ENCODE measurements at places on chromosomes 1 and 21. TPM values are rescaled to one million over a fixed set of nuclear protein-coding genes. Genes with fewer than 3 reads are reported as not detected.

DNA sequence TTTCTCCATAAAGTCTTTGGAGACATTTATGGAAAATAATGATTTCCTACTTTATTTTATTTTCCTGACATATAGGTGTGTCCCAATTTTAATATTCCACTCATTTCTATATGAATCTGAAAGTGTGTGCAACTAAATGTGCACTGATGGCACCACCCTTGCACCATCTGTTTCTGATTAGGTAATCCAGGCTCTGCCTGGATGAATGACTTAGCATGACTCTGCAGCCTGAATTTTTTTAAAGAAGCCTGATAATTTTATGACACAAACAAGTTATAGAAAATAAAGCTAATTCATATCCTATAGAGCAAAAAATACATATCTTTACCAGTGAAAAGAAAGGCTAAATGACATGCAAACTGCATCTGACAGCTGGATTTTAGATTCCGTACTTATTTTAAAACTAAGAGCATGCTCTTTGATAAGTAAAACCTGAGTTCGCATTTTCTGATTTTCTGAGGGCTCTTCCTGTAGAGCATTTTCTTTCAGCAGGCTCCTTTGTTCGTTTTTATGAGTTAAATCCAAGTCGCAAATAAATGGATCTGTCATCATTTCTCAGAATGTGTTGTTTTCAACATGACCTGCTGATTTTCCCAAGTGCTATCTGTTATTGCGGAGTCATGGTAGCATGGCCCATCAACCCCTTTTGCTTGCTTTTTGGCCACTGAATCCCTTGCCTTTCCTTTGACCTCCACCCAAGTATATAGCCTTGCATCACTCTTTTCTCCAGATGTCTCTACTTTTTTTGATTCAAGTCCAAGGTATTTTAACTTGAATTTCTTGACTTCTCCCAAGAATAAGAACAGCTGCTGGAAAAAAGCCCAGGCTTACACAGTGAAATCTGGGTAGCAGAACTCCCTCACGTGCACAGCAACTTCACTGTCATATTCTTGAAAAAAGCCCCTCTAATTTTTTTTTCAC, 52.8 kb upstream of the LYPLAL1 start:
- no peak for DNase-seq

Gene CD1D
- 4.7 TPM for total RNA-seq

DNA sequence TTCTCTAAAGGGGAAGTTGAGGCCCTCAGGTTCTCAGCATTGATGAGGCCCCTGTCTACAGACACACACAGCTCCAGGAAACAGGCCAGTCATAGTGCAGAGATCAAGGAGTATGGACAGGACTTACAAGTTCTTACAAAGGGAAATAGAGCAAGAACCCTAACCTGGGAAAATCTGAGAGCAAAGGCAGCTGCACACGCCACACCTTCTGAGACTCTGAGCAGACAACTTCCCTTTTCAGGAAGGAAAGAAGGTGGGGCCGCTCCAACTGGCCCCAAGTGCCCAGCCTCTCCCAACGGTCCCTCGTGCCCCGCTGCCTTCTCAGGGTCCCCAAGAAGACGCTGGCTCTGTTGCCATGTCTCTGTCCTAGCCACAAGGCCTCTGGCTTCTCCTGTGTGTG, 3.6 kb downstream of the NOC2L start:
- DNase-seq, result no peak

Gene ELOA
- total RNA-seq, result 45.1 TPM

GRCh38 chr1:50158421-50158820, 49.7 kb downstream of the ELAVL4 start:
- DNase-seq, result no peak

- DNase-seq, result no peak
Observed at GRCh38 chr21:23939369-23940065, 1667.8 kb downstream of the MRPL39 start.

- no peak for DNase-seq
Observed at GRCh38 chr1:206050655-206051235, 2.2 kb upstream of the RHEX start.

Gene ACTL8
- 0.80 TPM for total RNA-seq

Gene OR2G6
- total RNA-seq, result not detected

DNA sequence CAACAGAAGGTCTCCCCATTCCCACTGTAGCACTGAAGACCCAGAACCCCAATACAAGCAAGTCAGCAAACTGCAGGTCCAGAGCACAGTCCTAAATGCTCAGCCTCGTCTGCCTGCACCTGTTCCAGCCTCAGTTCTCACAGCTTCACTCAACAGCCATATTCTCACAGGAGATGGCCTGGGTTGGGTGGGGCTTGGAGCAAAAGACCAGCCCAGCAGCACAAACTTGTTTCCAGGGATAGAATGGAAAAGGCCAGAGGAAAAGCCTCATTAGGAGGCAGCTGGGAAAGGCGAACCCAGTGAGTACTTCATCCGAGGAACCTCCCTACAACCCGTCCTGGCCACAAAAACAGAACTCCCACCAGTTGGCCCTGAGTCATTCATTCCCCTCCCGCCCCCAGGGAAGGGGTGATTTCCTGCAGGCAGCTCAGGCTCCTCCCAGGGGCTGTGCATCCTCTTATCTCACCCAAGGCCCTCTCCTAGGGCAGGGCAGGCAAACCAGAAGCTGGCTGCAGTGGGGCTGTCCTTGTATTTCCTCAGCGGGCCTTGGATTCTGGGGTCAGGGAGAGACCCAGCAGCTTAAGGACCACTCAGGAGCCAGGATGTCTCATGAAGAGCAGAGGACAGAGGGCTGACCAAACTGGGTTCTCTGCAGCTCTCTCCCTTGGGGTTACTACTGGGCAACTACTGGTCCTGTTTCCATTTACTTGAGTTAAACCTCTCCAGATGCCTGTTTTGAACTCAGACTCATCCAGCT, 7.4 kb upstream of the MPL start:
- DNase-seq, result peak; percentile 31

- peak; percentile 85 for DNase-seq
Observed at GRCh38 chr1:24070821-24071393, 41.0 kb downstream of the MYOM3 start.

DNA sequence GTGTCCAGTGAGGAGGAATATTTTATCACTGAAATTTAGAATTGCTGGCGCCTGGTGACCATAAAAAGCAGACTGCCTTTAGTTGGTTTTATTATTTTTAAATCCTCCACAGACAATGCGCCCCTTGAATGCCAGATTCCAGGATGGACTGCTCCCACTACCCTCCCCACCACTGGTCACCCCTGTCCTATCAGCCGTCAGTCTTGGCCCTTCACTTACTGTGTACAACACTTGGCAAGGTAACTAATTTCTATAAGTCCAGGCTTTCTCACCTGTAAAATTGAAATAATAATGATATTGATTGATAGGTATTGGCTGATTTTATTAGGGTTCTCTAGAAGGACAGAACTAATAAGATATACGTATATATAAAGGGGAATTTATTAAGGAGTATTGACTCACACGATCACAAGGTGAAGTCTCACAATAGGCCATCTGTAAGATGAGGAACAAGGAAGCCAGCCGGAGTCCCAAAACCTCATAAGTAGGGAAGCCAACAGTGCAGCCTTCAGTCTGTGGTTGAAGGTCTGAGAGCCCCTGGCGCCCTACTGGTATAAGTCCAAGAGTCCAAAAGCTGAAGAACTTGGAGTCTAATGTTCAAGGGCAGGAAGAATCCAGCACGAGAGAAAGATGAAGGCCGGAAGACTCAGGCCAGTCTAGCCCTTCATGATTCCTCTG, 17.8 kb downstream of the RHEX start:
- DNase-seq, result no peak

Gene INAVA
- total RNA-seq, result 41.2 TPM

- DNase-seq, result no peak
Observed at GRCh38 chr1:148290881-148291280, 138.8 kb upstream of the NBPF11 start.

GRCh38 chr1:40840526-40841323, 21.4 kb downstream of the CITED4 start:
- no peak for DNase-seq

Gene SH3BGR
- total RNA-seq, result 4.8 TPM
